ENCODE measurements at places on chromosomes 7 and 10.

- DNase-seq: no peak
These were observed 383.1 kb downstream of the LRRTM3 start for GRCh38 chr10:67308912-67309311.

- no peak for DNase-seq
These were observed 282.3 kb downstream of the TWIST1 start for GRCh38 chr7:18835001-18835690.

DNA sequence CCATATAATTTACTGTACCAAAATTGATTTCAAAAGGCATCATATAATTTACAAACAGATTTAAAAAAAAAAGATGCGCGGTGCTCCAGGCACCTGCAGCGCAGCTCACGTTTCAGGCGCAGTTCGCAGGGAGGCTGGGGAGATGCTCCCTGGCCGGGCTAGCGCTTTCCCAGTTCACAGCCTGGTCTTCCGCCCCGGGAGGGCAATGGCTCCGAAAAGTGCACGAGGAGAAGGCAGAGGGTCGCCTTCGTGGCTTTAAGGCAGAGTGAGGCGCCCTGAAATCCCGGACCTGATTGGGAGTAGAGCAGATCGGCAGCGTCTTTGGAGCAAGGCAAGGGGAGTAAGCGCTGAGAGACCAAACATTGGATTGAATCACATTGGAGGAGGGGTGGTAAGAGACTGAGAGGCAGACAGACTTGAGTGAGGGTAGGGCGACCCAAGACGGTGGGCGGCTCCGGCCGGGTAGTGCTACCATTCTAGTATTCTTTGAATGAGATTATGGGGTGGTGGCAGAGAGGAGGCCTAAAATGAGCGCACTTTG lies 1.5 kb downstream of the NEUROG3 start:
- no peak for DNase-seq

DNA sequence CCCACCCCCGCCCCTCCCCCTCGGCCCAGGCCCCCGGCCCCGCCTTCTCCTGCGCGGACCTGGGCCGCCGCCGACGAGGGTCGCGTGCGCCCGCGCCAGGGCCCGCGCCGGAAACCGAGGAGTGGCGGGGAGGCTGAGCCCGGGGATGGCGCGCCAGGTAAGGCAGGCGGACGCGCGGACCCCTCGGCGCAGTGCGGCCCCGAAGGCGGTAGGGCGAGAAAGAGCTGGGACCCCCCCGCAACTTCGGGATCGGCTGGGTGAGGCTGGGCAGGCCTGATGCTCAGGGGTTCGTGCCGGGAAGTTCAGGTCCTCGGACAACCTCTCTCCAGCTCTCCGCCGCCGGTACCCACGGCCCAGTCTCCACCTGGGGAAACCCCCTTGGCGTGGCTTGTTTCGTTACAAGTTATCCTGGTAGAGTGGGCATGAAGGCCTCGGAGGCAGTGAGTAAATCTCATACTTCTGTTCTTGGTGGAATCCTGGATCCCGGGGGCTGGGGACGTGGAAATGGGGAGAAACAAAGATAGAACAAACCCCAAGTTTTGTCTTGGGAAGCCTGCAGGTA lies 58.4 kb downstream of the ZNF467 start:
- DNase-seq: no peak

DNA sequence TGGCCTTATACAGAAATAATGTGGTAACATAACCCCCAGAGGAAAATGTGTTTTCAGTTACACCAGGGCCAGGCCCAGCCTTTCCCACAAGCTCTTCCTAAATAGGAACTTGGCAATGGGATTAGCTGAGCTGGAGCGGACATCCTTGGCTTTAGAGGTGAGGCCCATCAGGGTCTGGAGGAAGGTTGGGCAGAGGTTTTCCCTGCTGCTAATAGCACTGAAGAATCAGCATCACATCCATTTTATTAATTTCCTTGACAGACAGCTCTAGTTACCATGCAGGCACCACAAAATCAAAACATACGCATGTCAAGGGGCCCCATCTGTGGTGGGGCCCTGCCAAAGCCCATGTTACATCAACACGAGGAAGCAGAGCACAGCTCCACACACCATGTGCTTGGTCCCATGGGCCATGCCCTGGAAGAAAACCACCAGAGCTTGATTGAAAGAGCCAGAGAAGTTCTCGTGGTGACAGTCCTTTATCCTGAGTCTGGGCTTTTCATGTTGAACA lies 566.6 kb downstream of the KCNMA1 start:
- no peak for DNase-seq

DNA sequence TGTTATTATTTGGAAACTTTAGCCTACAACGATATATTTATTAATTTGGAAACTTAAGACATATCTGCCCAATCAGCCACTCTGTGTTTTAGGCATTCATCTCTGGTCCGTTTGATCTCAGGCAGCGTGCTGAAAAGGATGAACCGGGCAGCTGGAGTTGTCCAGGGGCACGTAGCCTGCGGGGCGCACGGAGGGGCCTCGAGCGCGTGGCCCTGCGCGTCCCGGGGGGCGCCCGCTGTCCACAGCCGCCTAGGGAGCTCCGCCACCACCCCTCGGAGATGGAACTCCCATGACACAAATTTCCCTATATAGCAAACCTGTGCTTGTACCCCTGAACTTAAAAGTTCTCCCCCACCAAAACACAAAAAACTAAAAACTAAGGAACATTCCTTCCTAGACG lies 24.3 kb upstream of the MKI67 start:
- no peak for DNase-seq

GRCh38 chr10:70280099-70280498 lies 3.7 kb downstream of the NPFFR1 start:
- DNase-seq: no peak

- no peak for DNase-seq
These were observed 880.2 kb upstream of the AUTS2 start for GRCh38 chr7:68718097-68718551.

DNA sequence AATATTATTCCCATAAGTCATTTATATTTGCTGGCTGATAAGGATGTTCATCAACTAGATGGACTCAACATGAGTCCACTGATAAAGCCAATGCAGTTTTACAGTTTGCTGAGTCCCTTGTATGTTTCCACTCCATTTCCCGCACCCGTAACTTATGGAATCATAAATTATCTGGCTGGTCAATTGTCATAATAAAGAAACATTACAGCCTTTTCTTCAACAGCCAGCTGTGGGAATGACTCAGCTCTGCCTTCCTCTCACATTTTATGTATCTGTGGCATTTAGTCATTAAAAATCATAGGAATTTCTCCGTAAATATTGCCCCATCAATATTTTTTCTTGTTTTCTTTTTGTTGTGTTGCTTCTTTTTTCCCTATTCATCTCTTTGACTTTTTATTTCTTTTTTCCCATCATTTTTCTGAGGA lies 22.3 kb upstream of the TMEM26 start:
- no peak for DNase-seq

DNA sequence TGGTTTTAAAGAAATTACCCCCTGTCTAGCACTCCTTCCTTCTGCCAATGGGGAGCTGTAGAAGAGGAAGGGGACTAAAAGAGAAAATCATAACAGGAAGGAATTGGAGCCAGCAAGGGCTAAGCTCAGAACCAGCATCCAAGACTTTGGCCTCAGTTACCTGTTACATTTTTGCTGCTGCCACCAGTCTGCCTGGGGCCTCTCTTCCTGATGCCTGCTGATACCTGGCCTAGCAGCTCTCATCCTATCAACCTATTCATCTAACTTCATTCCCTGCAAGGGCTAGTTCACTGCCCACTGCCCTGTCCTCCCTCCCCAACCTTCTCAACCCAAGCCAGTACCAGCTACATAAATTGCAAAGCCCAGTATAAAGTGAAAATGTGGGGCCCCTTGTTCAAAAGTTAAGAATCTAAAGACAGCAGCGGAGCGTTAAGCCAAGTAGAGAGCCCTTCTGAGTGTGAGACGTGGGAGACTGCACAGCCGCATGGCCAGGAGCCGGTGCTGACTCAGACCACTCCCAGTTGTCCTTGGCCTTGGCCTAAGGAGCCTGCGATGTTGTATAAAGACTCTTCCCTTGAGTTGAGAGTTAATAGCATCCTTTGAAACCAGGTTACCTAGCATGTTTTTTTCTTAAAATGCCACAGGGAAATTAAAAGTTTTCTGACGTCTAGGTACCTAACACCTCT lies 13.2 kb upstream of the AOC1 start:
- DNase-seq: no peak

Data from hippocampal formation (tissue), 2 donors.